ENCODE measurements at places on chromosomes 4 and X.

- no peak for DNase-seq
These were observed 306.5 kb upstream of the TECRL start for GRCh38 chr4:64715741-64716140.

DNA sequence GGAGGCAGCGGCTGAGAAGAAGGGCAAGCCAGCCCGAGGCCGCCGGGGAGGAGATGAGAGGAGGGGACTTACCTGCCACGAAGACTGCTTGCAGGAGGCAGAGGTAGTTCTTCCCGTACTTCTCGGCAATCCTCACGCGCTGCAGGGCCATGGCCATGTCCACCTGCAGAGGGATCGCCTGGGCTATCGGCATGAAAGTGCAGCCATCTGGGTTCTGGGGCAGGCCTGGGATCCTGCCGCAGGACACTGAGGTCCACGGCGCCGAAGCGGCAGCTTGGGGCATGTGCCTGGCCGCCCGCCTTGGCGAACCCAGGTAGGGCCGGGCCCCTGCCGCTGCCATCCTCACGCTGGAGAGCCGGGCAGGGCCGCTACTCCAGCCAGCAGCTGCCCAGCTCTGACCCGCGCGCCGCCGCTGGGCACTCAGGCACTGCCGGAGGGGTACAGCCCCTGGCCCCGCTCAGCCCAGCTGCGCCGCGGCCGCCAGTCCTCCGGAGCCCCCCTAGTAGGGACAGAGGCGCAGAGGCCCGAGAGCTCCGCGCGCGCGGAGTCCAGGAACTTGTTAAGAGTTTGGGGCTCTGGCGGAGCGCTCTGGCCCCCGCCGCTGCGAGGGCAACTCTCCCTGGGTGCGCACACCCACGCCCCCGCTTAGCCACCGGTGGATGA, 16.0 kb downstream of the MCF2 start:
- no peak for DNase-seq

DNA sequence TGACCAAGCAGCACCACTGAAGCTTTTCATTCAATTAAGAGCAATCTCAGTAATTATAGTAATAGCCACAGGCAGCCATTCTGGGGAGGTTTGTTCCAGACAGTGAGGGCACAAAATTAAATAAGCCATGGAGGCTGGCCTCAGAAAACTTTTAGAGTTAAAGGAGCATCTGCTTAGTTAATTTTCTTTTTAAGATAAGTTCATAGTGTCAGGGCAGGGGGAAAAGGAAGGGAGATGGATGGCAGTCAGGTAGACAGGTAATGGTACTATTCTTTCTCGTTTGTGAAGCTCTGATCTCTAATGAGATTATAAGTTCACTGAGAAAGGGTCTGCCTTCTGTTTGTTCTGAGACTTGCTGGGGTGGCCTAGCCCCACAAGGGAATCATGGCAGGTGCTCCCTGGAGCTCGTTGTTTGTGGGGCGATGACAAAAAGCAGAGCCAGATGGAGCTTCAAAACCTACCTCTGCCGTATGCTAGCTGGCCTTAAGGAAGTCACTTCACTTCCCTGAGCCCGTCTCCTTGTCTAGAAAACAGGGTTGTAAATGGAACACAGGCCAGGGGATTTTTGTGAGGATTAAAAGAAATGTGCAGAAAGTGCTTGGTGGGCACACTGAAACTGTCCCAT, 44.6 kb upstream of the FGFBP2 start:
- no peak for DNase-seq

DNA sequence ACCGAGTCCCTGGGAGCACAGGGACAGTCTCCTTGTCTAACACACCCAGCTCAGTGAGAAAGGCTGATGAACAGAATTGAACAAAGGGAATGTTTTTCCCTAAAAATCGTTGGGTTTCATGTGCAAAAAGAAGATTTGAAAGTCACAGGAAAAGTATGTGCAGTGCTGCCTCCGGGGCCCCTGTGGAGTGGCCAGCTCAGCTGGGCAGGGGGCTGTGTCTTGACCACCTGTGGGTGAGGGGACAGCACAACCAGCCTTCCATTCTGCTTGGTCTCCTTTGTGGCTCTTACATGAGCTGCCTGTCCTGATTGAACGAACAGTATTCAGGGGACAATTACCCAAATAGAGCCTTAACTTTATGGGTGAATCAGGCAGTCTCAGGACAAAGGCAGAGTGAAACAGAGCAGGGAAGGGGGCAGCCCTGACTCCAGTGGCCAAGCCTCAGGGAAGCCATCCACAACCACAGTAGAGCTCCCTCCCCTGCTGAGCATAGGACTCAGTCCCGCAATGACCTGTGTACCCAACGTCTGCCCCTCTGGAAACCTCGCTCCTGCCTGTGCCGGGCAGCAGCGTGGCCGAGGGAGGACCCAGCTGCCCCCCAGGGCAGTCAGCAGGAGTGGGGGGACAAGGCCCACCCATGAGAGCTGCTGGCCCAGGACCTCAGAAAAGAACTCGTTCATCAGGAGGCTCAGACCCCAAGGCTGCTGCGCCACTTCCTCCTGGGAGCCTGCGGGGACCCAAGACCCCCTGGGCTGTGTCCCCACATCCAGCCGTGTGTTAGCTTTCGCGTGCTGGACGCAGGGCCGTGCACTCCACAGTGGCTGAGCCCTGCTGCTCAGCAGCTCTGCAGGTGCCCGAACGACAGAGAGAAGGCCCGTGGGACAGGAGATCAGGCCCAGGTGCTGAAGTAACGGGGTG, 59.6 kb upstream of the MXD4 start:
- DNase-seq: no peak

DNA sequence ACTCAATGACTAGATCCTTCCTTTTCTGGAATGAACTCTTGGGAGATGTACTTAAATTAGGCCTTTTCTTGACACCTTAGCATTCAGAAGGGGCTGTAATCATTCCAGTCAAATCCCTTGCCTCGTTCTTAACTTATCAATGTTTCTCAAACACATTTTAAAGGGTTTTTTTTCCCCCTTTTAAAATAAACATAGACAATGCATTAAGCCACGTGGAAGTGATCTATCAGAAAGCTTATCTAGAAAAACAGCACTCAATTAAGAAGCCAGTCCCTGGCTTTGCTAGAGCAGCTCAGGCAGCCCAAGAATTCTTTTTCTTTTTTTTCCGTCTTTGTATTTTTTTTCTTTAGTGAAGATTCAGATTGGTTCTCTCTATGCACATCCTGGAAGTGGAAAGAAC, 118.2 kb downstream of the PCDH7 start:
- DNase-seq: no peak

GRCh38 chrX:9977635-9978034, 10.5 kb downstream of the CLDN34 start:
- no peak for DNase-seq

GRCh38 chr4:105933083-105933482, 37.8 kb downstream of the NPNT start:
- no peak for DNase-seq

DNA sequence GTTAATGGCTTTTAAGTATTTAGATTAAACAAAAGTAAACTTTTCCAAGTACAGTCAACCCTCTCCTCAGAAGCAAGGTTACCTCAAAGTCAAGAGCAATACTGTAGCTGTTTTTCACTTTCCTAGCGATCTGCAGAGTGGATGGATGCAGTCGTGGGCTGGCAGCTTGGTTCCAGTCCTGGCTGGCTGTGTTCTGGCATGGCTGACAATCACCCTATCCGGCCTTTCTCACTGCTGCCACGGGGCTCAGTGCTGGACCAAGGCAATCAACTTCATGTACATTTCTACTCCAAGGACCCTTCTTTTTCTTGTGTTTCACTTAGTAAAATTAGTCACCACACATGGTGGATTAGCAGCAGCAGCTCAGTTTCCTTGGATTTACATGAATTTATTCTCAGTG, 208.3 kb downstream of the GABRB1 start:
- DNase-seq: peak; percentile 1

- no peak for DNase-seq
These were observed 67.7 kb downstream of the THOC2 start for GRCh38 chrX:123665197-123665596.

DNA sequence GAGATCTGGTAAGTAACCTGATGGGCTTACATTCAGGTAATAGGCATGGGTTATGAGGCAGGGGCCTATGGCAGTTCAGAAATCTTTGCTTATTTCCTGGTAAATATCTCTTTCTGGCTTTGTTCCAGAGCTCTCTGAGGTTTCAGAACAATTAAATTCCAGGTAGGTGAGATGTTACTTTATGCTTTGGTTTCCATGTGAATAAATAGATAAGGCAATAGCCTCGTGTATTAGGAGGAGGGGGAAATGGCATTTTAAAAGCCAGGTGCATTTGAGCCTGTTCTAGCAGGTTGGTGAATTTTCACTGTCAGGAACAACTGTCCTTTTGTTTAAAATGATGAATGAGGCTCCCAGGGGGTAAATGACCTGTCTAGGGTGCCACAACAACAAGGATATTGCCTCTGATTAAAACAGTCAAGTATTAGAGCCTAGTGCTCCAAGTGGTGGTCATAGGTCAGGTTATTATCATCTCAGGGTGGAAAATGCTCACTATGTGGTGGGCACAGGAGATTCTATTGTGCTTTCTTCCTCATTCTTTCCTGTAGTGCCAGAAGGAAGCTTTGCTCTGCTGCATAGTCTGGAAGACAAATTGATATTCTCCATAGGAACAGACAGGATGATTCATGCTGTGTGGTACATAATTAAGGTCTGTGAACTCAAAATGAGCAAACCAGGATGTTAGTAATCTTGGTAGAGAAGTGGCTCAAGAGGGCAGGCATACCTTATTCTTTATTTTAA, 296.2 kb downstream of the INPP4B start:
- DNase-seq: no peak

- DNase-seq: no peak
These were observed 160.9 kb downstream of the AFAP1 start for GRCh38 chr4:7778510-7779431.
